ACHN (cell line): ENCODE measurements at places on chromosomes 2 and 18.

GRCh38 chr2:72211777-72212485, 64.3 kb upstream of the CYP26B1 start:
- peak; percentile 86 for DNase-seq

DNA sequence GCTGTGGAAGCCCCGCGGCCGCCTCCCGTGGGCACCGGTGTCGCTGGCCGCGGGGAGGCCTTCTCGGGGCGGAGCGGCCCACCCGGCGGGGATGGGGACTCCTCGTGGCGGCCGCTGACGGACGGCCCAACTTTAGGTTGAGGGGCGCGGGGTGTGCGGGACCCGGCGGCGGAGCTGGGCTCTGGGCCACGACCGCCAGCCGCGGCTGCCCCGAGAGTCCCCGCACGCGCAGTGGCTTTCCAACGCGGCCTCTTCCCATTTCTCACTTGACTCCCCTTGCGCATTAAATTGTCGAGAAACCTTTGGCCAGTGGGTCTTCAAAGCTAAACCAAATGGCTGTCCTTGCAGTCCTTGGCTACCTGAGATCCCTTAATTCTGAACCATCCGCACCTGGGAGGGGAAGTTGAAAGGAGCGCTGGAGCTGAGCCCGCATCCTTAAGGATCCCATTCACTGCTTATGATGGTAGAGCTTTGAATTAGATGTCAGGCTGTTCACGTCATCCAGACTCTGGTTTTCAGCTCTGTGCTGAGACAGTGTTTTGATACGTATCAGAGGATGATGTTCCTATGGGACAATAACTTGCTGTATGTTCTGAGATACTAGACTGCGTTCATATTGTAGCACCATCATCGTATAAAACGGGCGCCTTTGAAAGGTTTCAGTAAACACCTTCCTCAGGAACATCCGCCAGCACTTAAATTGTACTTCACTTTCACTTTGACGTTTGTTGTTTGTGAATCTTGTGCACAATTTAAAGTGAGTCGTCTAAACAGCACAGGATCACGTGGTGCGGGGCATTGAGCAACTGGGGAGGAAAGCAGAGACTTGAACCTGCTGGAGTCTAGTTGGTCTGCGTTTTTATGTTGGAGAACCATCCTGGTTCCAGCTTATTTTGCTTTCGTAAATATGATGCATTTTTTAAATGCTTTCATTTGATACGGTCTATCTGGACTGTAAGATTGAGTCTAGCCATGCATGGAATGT, 874 bp downstream of the CLIP4 start:
- DNase-seq: peak; percentile 72

DNA sequence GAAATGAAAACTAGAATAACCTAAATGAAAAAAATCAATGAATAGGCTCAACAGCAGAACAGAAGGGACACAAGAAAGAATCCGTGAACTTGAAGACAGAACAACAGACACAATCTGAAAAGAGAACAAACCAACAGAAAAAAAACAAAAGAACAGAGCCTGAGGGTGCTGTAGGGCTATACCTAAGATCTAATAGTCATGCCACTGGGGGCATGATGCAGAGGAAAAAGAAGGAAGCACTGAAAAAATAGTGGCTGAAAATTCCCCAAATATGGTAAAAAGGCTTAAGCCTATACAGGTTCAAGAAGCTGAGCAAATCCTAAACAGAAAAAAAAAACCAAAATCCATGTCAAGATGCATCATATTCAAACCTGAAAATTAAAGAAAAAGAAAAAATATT, 50.3 kb downstream of the KANSL3 start:
- no peak for DNase-seq

GRCh38 chr2:16217291-16217690, 276.9 kb downstream of the MYCN start:
- DNase-seq: no peak

DNA sequence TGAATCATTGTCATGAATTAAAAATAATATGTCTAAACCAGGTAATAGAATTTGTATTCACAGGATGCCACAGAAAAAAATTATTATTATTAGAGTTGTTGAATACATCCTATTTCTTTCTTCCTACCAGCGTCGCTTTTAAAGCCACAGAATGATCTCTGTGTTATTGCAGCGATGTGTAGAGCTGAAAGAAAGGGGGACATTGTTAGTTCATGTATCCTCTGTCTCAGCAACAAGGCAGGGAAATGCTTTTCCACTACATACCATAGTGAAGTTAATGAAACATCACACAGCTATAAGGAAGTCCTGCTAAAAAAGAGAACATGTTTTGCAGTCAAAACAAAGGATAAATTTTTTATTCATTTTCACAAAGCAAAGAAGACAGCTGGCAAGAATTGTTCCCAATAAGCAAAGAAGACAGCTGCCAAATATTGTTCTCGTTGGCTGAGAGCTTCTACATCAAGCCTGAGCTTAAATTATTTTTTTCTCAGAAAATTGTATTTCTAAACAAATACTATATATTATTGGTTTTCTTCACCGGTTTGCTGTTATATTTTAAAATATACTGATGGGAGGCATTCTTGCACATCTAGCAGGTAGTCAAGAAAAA, 1234.4 kb downstream of the SUCLG1 start:
- DNase-seq: no peak

DNA sequence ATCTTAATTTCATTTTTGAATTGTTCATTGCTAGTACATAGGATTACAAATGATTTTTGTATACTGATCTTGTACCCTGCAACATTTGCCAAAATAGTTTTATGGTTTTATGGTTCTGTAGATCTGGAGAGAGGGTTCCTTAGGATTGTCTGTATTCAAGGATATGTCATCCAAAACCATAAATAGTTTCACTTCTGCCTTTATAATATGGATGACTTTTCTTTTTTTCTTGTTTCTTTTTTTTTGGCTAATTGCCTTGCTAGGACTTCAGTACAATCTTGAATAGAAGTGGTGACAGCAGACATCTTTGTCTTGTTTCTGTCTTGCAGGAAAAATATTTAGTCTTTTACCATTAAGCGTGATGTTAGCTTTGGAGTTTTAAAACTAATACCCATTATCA, 383.9 kb upstream of the HS6ST1 start:
- no peak for DNase-seq

GRCh38 chr18:70414315-70414900, 125.6 kb downstream of the SOCS6 start:
- DNase-seq: no peak

GRCh38 chr18:29779096-29779495, 1263.4 kb downstream of the DSC3 start:
- no peak for DNase-seq

- DNase-seq: no peak
Measured at GRCh38 chr2:860259-860855, 90.3 kb upstream of the SNTG2 start.

DNA sequence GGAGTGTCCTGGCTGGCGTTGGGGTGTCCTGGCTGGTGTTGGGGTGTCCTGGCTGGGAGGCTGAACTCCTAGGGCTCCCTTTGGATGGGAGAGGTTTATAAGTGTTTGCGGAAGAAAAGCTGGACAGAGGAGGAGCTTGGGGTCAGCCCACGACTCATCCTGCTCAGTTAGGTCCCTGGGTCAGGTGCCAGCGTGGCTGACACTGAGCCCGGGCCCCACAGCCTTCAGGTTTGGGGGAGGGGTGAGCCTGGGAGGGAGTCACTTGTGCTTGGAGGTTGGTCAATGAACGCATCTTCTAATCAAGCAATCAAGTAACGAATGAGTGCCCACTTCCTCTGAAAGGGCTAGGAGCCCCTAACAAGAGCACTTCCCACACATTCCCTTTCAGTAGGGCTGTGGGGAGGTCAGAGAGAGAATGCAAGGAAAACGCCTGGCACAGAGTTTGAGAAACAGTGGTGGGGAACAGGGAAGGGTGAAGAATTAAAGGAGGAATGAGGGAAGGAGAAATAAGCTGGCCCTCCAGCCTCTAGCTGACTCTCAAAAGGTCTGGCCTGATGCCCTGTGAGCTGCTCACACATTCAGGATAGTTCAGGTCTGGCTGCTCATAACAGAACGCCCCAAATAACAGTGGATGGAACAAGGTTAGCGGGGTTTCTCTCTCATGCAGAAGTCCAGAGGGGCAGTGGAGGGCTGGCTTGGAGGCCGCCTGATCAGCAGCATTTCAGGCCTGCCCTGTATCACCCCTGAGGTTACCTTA, 670 bp downstream of the KCNIP3 start:
- no peak for DNase-seq

DNA sequence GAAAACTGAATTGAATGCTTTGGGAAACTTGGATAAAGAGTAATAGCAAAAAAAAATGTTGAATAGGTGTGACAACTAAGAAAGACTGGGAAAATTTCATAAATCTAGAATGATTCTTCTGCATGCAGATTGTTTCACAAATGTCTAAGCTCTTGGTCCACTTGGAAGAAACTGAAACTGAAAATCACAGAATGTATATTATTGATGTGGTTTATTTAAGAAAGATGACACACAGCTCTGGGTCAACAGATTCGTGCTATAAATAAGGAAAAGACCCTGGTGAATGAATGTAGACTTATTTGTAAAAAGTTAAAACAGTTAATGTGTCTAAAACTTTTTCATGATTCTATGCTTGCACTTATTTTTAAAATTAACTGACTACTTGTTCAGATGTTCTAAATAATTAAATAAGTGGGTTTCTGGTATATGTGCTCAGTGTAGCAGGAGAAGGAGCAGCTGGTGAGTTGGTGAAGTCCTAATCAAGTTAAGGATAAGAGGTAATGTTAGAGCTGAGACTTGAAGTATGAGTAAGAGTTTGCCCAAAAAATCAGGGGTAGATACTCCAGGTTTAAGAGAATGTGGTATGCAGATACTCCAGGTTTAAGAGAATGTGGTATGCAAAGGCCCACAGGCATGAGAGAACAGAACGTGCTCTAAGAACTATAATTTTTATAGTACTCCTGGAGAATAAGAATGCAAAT, 24.5 kb downstream of the UGP2 start:
- DNase-seq: no peak

- no peak for DNase-seq
Measured at GRCh38 chr2:149904352-149905175, 317.0 kb upstream of the MMADHC start.

GRCh38 chr2:38279201-38279600, 97.9 kb downstream of the ATL2 start:
- peak; percentile 88 for DNase-seq

DNA sequence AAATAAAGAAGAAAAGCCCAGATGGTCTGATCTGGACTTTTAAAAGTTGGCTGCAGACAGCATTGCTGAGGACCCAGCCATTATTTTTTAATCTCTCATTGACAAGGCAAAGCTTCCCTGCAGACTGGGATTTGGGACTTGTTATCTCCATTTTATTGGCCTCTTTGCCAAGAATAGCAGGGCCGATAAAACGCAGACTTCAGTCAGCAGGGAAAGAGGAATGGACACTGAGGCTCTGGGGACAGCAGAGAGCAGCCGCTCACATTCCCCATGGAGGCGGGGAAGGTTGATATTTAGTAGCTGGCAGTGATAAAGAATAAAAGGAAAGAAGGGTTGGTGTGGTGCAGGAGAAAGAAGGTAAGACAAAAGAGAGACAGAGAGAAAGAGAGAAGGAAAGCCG, 350.1 kb upstream of the PIK3C3 start:
- no peak for DNase-seq

DNA sequence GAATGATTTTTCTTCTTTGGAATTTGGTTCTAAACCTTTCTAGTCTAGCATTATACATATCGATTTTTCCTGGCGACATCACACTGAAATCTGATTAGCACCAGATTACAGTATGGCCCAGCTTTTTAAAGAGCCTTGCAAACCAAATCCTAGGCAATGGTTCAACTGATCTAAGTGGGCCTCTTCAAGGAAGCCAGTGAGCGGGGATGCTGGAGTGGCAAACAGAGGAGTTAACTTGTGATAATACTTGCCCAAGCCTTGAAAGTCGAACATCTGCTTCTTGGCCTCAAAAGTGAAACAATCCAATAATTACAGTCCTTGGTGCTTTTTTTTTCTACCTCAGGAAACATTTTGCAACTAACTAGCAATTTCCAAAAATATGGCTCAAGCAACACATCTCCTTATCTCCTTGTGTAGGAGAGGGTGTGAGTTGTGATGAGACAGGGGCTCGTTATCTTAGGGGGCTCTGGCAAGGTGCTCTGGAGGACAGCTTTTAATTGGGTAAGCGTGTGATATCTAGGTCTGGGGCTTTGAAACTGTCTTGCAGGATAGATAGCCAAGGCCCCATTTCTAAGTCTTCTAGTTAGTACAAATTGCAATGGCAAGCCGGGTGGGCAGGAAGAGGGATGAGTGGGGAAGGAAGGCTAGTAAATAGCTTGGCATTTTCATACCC, 240.2 kb upstream of the CCDC68 start:
- DNase-seq: no peak

- DNase-seq: no peak
Measured at GRCh38 chr2:146048141-146048540, 1528.2 kb upstream of the ZEB2 start.

GRCh38 chr18:77049938-77050337, 82.6 kb downstream of the MBP start:
- DNase-seq: no peak

GRCh38 chr2:18336975-18337374, 223.5 kb downstream of the RDH14 start:
- no peak for DNase-seq

DNA sequence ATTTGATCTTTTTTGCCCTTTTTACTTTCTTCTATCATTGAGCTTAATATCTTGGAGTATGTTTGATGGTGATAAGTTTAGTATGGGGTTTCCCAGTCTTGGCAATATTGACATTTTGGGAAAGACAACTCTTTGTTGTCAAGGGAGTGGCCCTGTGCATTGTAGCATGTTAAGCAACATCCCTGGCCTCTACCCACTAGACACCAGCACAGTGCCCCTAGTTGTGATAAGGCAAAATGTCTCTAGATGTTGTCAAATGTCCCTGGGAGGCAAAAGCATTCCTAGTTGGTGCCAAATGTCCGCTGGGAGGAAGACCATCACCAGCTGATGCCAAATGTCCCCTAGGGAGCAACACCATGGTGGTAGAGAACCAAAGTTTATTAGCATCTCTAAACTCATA, 28.2 kb downstream of the GULP1 start:
- no peak for DNase-seq

DNA sequence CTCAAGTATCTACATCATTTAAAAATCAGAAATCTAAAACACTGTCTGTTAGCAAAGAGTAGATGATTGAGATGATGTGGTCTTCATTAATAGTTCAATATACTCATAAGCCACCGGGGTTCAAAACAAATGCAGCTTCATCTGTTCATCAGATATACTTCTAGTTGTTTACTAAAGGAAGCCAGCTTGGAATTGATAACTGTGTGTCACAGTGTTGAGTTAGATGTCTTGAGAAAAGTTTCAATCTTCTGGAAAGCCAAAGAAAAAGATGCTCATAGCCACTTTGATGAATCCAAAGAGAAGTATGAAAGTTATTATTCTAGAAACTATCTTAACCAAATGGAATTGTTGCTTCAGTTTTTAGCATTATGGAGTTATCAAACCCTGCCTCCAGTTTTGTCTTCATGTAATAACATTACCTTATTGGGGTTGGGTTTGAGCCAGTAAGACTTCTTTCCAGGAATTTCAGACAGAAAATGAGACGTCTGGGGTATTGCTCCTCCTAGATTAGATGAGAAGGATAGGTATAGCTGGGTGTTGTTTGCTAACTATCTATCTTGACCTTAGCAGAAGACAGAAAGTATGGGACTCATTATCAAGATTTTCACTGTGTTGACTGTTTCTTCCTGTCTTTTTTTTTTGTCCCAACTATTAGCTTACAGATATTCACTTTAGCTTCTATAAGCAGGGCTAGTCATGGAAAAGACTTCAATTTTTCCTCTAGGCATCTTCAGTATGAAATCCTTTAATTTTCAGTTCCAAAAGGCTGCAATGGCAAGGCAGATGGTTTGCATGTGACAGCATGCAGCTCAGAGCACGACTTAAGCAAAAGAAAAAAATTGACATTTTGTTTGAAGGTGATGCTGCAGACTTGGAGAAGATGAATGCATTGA, 66.5 kb downstream of the LNPK start:
- DNase-seq: no peak

GRCh38 chr2:229425598-229425997, 154.5 kb upstream of the PID1 start:
- DNase-seq: no peak
